ENCODE measurements at places on chromosomes 7 and 10.

GRCh38 chr10:130498042-130498441, 361.9 kb downstream of the GLRX3 start:
- no peak for DNase-seq

GRCh38 chr7:13197501-13197900, 510.1 kb downstream of the ARL4A start:
- DNase-seq: no peak

DNA sequence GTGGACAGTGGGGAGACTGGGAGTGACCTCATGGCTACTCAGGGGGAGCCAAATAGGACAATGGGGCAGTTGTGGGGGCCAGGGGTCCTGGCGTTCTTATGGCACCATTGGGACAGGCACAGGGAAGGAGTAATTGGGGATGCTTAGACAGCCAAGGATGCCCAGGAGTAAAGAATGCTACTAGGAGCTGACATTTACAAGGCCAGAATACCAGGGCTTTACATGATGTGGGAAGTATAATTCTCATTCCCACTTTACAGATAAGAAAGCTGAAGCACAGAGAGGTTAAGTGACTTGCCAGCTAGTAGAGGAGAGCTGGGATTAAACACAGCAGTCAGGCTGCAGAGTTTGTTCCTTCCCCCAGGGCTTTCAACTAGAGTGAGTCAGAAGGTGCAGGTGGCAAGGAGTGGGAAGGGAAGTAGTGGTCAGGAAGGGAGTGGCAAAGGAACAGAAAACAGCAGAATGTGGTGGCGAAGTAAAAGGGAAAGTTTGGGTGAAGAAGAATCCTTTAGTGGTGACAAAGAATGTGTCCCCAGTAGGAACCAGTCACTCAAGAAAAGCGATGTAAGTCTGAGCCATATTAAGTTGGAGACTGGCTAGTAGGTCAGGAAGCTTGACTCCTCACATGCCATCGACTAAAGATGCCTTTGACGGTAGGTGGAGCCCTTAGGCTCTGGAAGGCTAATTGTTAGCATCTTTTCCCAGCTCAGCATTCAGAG, 32.8 kb downstream of the CPVL start:
- peak; percentile 78 for DNase-seq

- DNase-seq: no peak
Measured at GRCh38 chr10:63940277-63940922, 419.2 kb downstream of the REEP3 start.

- no peak for DNase-seq
Measured at GRCh38 chr7:133797818-133798520, 329.2 kb upstream of the LRGUK start.

DNA sequence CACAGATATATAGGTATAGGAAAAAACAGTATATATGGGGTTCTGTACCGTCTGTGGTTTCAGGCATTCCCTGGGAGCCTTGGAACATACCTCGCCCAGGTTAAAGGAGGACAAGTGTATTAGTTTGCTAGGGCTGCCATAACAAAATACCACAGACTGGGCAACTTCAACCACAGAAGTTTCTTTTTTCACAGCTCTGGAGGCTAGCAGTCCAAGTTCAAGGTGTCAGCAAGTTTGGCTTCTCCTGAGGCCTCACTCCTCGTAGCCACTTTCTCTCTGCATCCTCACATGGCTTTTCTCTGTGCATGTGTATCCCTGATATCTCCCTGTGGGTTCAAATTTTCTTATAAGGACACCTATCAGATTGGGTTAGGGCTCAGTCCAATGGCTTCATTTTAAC, 189.1 kb downstream of the DNAH11 start:
- no peak for DNase-seq

DNA sequence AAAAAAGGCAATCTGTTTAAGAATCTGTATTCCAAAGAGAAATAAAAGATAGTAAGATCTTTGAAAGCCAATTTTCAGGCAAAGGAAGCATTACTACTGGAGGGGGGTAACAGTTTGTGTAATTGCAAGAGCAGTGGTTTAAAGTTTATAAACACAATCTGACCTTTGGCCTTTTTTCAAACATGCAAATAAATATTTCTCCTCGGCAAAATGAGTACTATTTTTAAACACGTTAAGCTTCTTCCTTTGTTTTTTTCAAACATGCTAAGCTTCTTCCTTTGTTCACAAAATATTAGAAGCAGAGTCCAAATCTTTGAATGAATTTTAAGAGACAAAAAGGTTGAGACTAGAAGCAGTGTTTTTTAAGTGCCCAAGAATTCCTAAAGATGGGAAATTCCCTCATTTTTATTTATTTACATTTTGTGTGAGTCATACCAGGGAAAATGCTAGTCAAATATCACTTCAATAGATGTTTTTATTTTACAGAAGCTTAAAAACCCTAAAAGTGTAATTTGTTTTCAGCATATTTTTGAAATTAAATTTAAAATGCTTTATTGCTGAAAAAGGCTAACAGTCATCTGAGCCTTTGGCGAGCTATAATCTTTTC, 229.3 kb downstream of the GPR37 start:
- DNase-seq: no peak

GRCh38 chr7:143256932-143257331, 6.3 kb upstream of the GSTK1 start:
- no peak for DNase-seq

GRCh38 chr7:325051-325798, 35.3 kb downstream of the FOXL3 start:
- no peak for DNase-seq

DNA sequence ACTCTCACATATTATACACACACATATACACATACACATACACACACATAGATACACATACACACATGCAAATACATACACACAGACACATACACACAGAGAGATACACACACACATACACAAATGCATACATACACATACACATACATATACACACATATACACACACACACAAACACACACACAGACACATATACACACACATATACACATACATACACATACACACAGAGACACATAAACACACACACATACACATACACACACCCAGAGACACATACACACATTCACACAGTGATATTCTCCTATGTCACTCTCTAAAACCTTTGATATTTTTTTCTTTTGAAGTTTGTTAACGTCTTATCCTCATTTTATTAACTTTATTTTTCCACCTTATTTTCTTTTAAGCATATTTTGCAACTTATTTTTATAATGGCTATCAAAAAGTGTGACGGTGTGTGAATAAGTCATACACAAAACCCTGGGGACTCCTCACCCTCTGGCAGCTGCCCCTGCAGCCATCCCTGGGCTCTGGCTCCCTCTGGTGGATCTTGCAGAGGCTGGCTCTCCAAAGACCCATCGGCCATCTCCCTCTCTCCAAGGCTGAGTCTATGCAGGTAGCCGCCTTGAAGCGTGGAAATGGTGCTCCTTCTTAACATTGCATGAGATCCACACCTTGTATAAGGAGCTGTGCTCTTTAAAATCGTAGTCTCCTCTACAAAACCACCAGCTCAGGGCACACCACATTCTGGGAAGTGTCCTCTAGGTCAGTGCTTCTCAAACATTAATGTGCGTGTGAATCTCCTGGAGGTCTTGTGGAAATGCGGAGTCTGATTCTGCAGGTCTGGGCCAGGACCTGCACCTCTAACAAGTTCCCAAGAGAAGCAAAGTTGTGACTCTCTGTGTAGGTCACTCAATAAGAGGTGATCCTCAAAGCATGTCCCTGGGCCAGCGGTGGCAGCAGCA, 4.1 kb upstream of the C10orf120 start:
- DNase-seq: peak; percentile 22

DNA sequence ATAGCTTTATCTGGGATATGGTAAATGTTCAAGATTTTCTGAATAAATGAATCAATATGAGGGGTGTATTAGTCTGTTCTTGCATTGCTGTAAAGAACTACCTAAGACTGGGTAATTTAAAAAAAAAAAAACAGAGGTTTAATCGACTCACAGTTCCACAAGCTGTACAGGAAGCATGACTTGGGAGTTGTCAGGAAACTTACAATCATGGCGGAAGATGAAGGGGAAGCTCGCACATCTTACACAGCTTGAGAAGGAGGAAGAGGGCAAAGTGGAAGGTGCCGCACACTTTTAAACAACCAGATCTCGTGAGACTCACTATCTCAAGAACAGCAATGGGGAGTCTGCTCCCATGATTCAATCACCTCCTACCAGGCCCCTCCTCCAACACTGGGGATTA, 32.5 kb upstream of the OTUD1 start:
- peak; percentile 19 for DNase-seq

GRCh38 chr7:40447345-40447744, 312.5 kb downstream of the SUGCT start:
- no peak for DNase-seq

GRCh38 chr7:151137791-151138152, 29.7 kb downstream of the GBX1 start:
- DNase-seq: no peak

DNA sequence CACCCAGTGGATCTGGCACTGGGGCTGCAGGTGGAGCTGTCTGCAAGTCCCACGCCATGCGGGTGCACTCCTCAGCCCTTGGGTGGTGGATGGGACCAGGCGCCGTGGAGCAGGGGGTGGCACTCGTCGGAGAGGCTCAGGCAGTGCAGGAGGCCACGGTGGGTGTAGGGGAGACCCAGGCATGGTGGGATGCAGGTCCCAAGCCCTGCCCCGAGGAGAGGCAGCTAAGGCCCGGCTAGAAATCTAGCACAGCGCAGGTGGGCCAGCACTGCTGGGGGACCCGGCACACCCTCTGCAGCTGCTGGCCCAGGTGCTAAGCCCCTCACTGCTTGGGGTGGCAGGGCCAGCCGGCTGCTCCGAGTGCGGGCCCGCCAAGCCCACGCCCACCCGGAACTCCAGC, 25.7 kb downstream of the HTR7 start:
- no peak for DNase-seq

DNA sequence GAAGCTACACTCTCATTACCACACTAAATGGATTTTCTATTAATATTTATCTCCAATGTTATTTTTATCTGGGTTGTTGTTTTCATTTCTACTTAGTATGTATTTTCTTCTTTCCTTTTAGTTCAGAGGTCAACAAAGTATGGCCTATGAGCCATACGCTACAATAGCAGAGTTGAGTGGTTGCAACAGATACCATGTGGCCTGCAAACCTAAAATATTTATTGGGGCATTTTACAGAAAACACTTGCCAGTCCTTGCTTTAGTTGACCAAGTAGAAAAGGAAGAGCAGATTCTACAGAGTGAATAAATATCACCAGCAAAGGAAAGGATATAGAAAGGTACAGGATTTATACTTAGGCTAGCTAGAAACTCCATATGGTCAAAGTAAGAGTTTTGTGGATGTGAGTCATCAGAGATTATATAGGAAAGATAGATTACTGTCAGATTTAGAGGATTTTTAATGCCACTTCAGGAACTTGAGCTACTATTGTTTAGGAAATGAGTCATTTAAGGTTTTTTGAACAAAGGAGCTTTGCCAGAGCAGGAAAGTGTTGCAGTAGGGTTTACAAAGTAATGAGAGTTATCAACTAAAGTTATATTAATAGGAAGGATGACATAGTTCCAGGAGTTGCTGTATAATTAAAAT, 323.3 kb upstream of the KAT6B start:
- DNase-seq: peak; percentile 40

- DNase-seq: peak; percentile 56
Measured at GRCh38 chr10:70052462-70053217, at the start of gene MACROH2A2. MACROH2A2 (plus strand) TSS chr10:70052846; CDS start chr10:70075659, 22,813 bp downstream.

GRCh38 chr7:157432541-157432956, 95.7 kb downstream of the DNAJB6 start:
- peak; percentile 44 for DNase-seq

DNA sequence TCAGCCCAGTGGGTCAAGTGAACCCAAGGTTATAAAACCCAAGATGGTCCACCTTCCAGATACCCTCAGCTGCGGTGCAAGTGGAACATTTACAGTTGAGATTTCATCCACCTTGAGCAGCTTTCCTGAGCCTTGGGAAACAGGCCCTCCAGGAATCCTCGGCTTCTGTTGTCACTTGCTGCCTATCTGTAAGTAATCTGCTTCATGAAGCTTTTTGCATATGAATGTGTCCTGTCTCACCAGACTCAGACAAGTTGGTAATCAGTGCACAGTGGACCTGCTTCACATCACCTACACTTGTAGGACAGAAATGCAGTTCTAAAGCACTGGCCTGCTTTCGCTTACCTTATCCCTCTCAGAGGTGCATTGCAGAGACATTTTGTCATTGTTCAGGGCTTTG, 80.3 kb downstream of the FAM185A start:
- DNase-seq: no peak

GRCh38 chr7:8037151-8037550, 68.6 kb downstream of the GLCCI1 start:
- no peak for DNase-seq

GRCh38 chr10:123402656-123403055, 248.5 kb downstream of the BUB3 start:
- peak; percentile 34 for DNase-seq

- no peak for DNase-seq
Measured at GRCh38 chr10:3871424-3871996, 86.5 kb upstream of the KLF6 start.

- no peak for DNase-seq
Measured at GRCh38 chr10:34078745-34079470, 736.2 kb downstream of the PARD3 start.

DNA sequence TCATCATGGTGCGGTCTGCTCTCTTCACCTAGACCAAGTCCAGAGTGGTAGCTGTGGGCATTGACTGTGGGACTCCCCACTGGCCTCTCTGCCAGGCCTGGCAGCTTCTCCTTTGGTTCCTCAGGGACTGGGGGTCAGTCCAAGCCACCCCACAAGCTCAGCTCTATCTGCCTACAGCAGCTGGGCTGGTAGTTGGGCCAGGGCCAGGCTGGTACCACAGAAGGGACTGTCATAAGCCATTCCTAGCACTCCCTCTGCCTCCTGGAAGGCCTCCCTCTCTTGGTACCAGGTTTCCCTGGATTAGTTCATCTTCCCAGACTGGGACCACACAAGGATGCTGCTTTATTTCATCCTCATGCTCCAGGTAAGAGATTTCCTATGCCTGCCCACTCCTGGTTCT, 24.2 kb upstream of the UNC5B start:
- DNase-seq: no peak

- DNase-seq: no peak
Measured at GRCh38 chr10:1733720-1734119, 3.6 kb downstream of the ADARB2 start.

DNA sequence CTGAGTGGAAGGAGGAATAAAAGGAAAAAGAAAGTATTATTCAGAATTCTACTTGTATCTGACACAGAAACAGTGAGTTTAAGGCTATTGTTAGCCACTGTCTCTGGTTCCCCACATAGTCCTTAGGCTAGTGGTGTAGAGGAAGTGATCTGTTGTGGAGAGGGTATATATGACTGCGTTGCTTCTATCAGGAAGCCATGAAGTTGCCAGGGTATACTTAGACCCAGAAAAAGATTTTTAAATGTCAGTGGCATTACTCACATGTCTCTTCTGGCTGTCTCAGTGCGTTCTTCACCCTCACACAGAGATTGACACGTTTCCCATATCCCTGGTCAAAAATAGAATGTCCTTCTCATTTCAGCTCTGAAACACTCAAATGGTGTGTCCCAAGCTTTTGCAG, 72.7 kb downstream of the SEM1 start:
- DNase-seq: no peak

DNA sequence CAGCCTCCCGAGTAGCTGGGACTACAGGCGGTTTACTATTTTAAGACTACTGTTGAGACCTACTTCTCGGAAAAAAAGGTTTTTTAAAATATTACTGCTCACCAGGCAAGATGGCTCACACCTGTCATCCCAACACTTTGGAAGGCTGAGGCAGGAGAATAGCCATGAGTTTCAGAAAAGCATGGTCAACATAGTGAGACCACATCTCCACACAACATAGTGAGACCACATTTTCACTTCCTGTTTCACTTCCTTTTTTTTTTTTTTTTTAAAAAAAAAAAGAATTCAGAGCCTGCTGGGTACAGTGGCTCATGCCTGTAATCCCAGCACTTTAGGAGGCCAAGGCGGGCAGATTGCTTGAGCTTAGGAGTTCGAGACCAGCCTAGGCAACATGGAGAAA, 46.5 kb downstream of the SVOPL start:
- DNase-seq: no peak

GRCh38 chr10:77179015-77179695, 458.5 kb downstream of the KCNMA1 start:
- DNase-seq: no peak

Measured in inflammatory macrophage treated with lipopolysaccharide for 4 hours (primary cell).